ENCODE measurements at places on chromosomes 3 and 15.

- no peak for DNase-seq
Observed at GRCh38 chr3:121477589-121477988, 68.2 kb downstream of the POLQ start.

DNA sequence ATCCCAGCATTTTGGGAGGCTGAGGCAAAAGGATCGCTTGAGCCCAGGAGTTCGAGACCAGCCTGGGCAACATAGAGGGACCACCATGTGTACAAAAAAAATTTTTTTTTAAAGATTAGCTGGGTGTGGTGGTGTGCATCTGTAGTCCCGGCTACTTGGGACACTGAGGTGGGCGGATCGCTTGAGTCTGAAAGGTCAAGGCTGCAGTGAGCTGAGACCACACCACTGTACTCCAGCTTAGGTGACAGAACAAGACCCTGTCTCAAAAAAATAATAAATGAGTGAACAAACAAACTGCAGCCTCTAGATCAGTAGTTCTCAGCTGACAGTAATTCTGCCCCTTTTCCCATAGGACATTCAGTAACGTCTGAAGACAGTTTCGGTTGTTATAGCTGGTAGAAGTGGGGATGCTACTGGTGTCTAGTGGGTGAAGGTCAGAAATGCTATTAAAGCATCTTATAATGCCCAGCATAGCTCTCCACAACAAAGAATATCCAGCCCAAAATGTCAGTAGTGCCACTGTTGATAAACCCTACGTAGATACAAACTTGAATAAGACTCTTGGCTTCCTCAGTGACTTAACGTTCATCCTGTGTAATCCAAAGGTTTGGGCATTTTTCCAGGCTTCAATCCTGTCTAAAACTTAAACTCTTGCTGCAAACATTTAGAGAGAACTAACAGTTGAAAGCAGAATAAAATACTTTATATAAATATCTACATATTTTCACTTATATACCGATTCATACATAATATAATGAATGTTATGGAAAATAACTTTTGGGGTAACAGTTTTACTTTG lies 10.6 kb downstream of the SMC4 start:
- no peak for DNase-seq

- no peak for DNase-seq
Observed at GRCh38 chr3:54832876-54833275, 95.0 kb downstream of the LRTM1 start.

- peak; percentile 70 for DNase-seq
Observed at GRCh38 chr15:73950831-73951561, 24.7 kb downstream of the LOXL1 start.

GRCh38 chr15:68821190-68821840 lies 620 bp upstream of the ANP32A start:
- DNase-seq = peak; percentile 17

GRCh38 chr3:132283440-132283839 lies 33.8 kb upstream of the ACP3 start:
- DNase-seq = no peak

GRCh38 chr3:177576746-177577145 lies 379.5 kb upstream of the TBL1XR1 start:
- DNase-seq = no peak

- no peak for DNase-seq
Observed at GRCh38 chr3:51400166-51400565, 9.1 kb downstream of the RBM15B start.

DNA sequence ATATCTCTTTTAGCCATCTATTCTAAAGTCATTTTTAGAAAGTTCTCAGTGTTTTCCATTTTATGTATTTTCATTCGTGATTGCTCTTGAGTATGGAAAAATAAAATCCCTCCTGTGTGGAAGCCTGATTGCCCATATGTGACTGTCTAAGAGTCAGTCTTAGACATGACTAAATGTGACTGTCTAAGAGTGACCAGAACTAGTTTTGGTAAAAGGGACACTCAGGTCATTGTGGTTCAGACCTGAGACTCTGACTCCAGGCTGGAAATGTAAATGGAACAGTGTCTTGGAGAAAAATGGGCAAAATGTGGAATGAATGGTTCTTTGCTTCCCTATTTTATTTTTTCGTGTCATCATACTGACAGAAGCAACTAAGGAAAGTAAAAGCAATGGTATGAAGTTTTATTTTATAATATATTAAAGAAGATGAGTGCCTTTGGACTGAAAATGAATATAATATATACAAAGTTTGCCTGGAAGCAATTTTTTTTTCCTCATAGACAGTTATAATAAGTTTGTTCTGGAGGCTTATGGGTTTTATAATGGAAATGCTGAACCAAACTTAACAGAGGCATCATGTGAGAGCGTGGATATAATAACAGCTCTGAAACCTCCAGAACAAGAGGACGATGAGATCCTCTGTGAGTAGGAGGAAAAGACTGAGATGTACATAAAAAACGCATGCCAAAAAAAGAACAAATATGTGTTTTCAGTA lies 264.4 kb downstream of the ZPLD1 start:
- DNase-seq = no peak

GRCh38 chr3:50523279-50523811 lies 19.9 kb upstream of the CACNA2D2 start:
- no peak for DNase-seq

DNA sequence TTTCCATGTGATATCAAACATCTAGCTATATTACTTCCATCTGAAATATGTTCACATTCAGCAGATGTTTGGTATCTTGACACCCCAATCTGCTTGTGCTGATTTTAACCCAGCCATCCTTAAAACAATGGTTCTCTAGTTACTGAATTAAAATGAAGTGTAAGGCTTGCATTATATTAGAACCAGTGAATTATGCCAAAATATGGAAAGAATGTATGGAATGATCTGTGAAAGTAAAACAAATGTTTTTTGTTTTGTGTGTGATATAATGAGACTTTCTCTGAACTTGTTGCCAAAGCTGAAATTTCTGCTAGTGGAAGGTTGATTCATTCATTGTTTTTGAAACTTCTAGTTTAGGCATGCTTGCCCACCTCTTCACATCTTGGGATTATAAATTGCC lies 317.1 kb downstream of the MEX3B start:
- no peak for DNase-seq

DNA sequence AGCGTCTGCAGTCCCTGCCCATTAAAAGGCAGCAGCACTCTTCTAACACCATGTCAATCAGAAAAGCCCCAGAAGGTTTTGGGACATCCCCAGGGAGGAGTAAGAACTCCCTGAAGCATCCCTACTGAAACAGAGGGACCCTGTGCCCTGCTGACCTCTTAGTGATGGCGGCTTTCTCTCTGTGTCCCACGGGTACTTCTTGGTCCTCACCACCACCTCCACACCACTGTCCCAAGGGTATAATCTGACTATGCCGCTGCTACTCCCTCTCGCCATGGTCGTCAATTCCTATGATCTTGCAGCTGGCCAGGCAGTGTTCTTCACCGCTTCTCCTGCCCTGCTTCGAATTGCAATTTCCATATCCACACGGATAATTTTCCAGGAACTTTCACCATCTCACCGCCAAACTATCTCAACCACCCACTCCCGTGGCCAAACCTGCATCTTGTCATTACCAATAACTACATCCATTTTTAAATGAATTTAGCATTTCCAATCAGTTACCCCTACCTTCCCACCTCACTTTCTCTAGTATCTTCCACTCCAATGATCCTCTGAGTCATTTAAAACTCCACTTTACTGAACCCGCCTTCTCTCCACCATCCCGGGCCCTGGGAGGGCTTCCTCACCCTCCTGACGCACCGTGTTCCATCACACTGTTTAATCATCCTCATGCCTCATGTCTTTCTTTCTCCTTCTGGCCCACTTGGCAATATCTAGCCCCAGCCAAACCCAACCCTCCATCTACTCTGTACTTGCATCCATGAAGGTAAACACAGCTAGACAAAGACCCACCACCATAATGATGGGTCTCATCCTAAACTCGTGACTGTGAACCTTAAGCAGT lies 23.7 kb downstream of the PRR23E start:
- no peak for DNase-seq

GRCh38 chr15:52078876-52079700 lies 33.5 kb downstream of the BCL2L10 start:
- peak; percentile 88 for DNase-seq

GRCh38 chr3:131630097-131630496 lies 127.3 kb upstream of the MRPL3 start:
- DNase-seq = no peak

GRCh38 chr3:105674437-105675065 lies 194.3 kb downstream of the CBLB start:
- no peak for DNase-seq

- DNase-seq = no peak
Observed at GRCh38 chr3:183409219-183409618, 19.2 kb downstream of the MCF2L2 start.

DNA sequence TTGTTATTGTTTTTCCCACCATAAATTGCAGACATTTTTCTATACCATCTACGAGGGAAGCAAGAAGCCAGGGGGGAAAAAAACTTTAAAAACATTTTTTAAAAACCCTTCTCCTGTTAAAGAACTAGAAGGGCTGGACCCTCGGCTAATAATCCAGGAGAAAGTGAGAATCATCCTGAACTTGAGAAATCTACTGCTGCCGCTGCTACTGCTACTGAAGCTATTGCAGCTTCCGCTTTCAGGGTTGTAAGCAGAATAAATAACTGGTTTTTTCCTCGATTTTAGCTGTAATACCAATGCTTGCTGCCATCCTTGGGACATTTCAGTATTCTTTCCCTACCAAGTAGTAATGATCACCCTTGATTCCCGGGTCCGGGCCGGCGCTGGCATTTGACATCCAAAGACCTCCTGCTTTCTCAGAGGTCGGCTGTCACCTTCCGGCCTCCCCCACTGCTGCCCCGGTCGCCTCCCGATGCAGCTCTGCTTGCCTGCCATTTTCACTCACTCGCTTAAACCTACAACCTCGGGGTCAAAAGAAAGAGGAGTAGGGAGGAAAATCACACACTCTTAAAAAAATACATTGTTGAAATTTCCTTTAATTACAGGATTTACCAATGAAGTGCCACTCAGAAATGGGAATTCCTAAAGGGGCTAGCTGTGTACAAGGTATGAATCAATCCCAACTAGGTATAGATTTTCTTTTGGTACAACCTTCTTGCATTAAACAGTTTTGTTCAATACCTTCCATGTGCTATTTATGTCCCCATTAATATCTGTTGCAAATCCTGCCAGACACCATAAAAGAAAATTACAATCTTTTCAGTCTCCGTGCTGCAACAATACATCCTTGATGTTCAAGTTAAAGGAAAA lies 674 bp upstream of the MECOM start:
- no peak for DNase-seq

DNA sequence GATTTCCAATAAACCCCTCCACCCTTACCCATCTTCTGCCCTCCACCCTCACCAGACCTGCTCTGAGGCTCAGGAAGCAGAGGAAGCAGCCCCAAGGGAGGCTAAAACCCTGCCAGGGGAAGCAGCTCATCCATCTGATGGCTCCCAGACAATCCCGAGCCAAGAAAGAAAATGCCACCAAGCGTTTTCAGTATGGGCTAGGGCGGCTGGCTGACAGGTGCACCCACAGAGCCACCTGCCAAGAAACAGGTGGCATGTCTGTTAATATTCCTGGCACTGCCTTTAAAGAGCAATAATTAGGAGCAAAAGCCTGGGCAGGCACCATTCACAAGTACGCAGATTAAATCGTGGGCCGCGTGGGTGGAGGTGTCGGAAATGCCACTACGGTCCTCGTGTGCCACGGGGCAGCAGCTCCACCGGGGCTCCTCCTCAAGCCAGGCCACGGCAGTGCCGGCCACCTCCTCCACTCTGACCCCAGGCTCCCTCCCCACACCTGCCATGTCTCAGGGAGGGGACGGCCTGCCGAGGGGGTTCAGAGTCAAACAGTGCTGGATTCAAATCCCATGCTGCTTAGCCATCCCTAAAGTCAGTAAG lies 23.9 kb upstream of the GRIP2 start:
- no peak for DNase-seq

DNA sequence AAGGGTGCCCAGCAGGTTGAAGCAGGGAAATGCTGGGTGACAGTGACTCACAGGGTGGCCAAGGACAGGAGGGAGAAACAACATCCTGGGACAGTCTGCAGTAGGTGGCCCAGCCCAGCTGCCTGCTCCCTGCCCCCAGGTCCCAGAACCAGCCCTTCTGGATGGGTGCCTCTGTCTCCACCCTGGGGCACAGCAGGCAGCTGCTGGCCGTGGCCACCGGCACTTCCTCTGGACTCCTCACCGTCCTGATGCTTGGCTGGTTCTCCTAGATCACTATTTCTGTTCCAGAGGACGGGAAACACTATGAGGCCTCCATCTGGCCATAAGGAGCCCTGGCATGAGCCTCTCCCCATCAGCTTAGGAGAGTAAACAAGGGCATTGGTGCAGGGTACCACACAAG lies 258.9 kb downstream of the XXYLT1 start:
- DNase-seq = no peak

- no peak for DNase-seq
Observed at GRCh38 chr3:50174517-50174895, 16.9 kb upstream of the GNAT1 start.

DNA sequence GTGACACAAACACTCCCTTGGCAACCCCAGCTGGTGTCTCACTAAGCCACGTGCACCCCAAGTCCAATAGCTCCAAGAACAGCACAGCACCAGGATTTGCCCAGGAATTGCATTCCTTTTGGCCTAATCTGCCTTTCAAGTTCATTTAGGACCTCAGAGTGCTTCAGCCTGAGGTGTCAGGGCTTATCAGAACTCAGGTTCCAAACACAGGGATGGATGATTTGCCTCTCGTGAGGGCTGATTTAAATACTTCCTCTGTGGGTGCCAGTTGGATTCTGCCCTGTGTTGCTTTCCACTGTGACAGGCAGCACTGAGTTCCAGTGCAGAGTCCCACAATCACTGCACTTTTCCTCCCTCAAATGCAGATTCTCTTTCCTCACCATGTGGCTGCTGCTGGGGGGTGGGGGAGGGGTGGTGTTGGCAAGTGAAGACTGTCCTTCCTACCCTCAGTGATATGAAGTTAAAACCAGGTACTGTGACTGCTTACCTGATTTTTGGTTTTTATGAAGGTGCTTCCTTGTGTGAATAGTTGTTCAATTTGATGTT lies 204.3 kb upstream of the STAC start:
- no peak for DNase-seq

- no peak for DNase-seq
Observed at GRCh38 chr3:24487325-24488262, 7.1 kb downstream of the THRB start.

GRCh38 chr15:45795440-45796069 lies 160.7 kb downstream of the SQOR start:
- no peak for DNase-seq

DNA sequence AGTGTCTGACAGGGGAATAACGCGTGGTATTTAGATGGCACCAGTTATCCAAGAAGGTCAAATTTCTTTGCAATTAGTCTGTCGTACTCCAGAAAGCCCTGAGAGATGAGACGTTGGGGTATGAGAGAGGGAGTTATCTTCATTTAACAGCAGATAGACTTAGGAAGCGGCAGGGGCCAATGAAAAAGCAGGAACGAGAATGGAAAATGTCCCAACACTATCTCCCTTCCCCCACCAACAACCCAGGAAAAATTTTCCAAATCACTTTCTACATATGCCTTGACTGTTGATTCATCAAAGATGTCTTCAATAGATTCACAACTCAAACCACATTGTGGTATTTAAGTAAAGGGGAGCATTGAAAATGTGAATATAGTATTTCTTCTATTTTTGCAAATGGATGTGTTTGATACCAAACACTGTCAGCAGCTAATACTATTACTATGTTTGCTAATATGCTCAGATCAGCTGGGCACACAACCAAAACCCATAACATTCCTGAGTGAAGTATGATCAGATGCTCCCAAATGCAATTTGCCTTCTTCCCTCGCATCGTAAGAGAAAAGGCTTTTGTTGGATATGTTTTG lies 13.3 kb upstream of the GREM1 start:
- no peak for DNase-seq

Data from stimulated activated CD4-positive, alpha-beta T cell treated with anti-CD3 and anti-CD28 coated beads, Interleukin-4, amount 100 ng/mL, for 24 hours (primary cell).